Urinary bladder (tissue), 4 donors: ENCODE measurements at places on chromosomes 7 and 10. TPM values are rescaled to one million over a fixed set of nuclear protein-coding genes. Genes with fewer than 3 reads are reported as not detected.

Gene DENND11
- 25.5 TPM for total RNA-seq

Gene OR2A12
- total RNA-seq = not detected

Gene EFCAB10
- not detected for total RNA-seq

Gene INHBA
- total RNA-seq = 12.4 TPM

Gene C10orf67
- total RNA-seq = not detected

Gene GPR85
- total RNA-seq = 15.3 TPM

Gene ATG9B
- not detected for total RNA-seq

Gene GCK
- total RNA-seq = 1.4 TPM

Gene CPN1
- 0.16 TPM for total RNA-seq

Gene LIPK
- not detected for total RNA-seq

Gene NME8
- total RNA-seq = not detected

Gene STRIP2
- 4.1 TPM for total RNA-seq

Gene LRGUK
- 2.5 TPM for total RNA-seq

Gene NEURL1
- 5.2 TPM for total RNA-seq

Gene ACTL6B
- 0.69 TPM for total RNA-seq

Gene CYP2E1
- total RNA-seq = 1.1 TPM

Gene HK1
- total RNA-seq = 37.5 TPM

Gene VWA2
- total RNA-seq = 4.6 TPM

Gene ADRB1
- total RNA-seq = 1.7 TPM

Gene TDRD1
- total RNA-seq = 0.53 TPM

Gene ZNF117
- total RNA-seq = 52.5 TPM

Gene LCOR
- 91.7 TPM for total RNA-seq

Gene TAS2R5
- 6.5 TPM for total RNA-seq

Gene PON3
- 3.7 TPM for total RNA-seq

Gene MRLN
- 5.7 TPM for total RNA-seq

Gene PON1
- total RNA-seq = not detected

Gene ADAM8
- total RNA-seq = 3.0 TPM

Gene GHRHR
- not detected for total RNA-seq

Gene AASS
- 60.7 TPM for total RNA-seq

Gene PDZD7
- total RNA-seq = 0.21 TPM
